ENCODE measurements at places on chromosomes 2 and 18.

DNA sequence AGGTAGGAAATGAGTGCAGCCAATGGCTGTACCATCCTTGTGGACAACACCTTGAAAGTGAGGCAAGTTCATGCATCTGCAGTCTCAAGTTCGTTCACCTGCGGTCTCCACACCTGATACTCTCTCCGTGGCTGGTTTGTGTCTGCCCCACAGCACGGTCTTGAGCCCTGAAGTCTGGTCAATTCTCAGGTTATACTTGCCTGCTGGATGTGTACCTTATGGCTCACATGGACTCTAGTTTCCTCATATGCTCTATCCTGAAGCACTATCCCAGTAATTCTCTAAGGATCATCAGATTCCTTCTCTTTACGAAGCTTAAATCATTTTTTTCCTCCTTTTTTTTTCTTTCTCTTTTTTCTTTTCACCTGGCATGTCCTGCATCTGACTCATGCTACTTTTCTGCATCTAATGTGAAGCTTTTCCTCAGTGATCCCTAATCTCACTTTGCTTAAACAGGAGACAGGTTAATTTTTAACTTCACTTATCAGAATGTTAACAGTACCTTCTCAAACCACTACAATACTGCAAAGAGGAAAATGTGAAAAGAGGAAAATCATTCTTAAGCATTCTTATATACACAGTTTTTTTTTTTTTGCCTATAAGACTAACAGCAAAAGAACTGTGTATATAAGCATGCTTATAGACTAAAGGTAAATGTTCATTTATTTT is 511.2 kb downstream of the SOX11 start:
- no peak for DNase-seq

- DNase-seq, result no peak
Observed at GRCh38 chr2:141528990-141529389, 601.8 kb downstream of the LRP1B start.

DNA sequence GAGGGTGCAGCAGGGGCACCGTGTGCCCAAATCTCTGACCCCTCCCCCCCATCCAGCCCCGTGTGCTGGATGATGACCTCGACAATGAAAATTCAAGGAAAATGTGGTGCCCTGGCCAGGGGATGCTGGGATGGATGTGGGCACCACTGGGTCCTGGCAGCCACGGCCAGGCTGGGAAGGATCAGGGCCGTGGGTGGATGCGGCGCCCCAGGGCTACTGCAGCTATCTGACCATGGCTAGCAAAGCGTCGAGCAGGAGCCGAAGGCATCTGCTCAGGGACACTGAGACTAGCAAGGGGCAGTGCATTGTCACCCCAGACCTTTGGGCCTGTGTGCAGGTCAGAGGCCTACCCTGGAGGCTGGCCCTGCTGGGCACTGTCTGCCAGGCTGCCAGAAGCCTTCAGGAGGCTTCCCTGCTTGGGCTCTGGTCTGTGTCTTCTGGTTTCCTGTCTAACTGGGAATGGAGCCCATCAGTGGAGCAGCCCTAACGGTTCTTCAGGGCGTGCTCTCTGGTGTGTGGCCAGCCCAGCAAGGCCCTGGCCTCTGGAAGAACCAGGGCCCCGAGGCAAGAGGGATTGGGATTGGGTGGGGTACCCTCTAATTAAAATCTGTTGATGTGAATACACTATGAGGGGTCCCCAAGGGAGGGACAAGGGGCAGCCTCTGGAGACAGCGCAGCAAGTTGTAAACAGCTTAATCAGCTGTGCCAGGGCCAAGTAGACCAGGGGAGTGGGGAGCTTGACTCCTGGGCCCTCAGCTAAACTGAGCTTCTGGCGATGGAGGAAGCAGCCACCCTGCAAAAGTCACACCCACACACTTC is 98.0 kb downstream of the STPG4 start:
- no peak for DNase-seq

DNA sequence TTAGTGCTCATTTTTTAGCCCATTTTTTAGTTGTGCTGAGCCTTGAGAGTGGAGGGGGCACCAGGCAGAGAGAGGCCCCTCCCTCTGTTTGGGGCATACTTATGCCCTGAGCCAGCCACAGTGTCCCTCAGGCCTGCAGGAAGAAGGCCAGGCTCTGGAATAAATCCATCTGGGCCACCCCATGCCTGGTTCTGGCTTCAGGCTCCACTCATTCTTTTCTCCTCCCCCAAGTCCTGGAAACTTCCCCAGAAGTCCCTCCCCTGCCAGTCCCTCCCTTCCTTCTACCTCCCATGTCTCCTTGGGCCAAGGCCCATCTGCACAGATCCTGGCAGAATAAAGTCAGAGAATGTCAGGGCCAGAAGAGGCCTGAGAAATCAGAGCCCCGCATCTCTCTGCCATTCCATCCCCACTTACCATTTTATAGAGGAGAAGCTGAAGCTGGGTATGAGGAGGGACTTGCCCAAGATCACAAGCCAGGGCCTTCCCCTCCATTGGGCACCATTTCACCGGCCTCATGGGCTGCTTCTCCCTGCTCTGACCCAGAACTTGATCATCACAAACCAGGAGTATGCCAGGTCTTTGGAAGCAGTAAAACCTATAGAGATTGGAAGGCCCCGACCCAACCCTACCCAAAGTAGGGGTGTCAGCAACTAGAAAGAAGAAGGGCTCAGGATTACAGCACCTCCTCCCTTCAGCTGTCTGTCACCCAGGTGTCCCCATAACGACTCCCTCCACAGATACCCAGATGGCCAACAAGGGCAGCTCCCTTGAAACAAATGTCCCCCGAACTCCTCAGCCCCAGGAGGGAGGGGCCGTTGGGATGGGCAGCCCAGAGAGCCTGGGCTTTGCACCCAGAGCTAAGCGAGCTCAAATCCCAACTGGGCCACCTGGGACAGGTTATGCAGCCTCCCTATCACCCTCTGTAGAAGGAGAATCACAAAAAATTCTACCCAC is 108.4 kb downstream of the POLR1A start:
- no peak for DNase-seq

GRCh38 chr2:134736167-134736880 is 17.5 kb upstream of the TMEM163 start:
- no peak for DNase-seq

GRCh38 chr2:105917226-105917625 is 172.5 kb downstream of the NCK2 start:
- no peak for DNase-seq

DNA sequence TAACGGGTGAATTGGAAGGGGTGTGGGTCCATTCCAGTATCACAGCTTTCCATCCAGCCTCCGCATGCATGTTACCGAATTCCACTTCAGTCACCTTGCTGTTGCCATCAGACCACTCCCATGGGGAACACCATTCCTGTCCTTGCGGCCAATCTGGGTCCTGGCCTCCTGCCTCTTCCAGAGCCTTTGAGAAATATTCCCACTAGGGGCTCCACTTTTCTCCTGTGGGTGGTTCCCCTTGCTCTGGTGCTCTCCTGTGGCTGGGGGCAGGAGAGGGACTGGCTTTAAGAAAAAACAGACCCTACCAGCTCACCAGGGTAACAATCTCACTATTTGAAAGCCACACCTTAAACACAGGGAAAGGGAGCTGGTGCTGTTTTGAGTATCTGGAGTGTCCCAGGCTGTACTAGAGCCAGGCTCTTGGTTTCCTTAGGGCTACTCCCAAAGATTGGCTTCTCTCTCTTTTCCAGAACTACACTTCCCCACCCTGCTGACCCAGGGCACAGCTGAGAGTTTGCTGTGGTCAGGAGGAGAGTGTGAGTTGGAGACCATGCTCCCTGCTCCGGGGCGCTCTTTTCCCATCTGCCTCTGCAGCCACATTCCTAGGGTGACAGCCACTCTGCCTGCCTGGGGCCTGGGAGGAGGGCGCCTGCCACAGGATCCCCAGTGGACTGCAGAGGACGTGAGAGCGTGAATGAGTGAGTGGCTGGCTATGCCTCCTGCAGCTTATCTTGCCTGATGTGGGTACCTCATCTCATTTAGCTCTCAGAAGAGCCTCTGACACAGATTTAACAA is 460.8 kb upstream of the HS6ST1 start:
- DNase-seq, result no peak

DNA sequence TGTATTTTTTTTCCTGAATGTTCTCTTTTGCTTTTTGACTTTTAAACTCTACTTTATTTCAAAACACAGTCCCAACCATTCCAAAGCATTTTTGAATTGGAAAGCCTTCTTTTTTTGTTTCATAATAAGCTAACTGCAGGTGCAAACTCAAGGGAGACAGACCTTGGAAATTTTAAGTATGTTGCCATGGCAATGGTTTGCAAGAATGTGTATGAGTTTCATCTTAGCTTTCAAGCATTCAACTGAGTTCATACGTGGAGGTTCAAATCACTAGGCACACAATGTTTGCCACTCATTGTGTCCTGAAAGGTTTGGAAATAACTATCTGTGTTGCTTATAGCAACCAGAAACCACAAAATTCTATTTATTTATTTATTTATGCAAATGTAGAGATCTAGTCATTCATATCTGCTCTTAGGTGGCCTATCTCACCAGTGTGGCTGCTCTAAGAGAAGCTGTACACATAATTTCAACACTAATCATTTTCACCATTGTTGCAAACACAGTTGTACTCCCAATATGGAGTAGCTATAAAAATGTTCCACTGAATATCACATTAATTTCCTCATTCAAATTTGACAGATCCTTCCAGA is 805.7 kb upstream of the FSHR start:
- no peak for DNase-seq

GRCh38 chr2:146214394-146214929 is 1630.4 kb upstream of the ACVR2A start:
- no peak for DNase-seq

DNA sequence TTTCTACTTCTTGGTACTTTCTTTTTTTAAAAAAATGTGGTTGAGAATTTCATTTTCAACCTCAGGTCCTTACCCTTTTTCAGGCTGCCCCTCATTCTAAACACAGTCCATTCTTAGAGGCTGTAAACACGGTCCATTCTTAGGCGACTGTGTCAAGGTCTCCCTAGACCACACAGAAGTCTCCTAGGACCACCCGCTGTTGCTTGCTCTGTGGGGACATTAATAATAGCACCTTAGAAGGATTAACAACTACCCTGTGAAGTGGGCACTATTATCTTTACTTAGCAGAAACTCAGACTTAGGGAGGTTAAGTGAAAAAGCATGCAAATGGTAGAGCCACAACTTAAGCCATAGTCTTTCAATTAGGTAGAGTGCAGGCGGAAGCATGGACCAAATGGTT is 91.7 kb downstream of the RBMS1 start:
- DNase-seq, result no peak

- DNase-seq, result no peak
Observed at GRCh38 chr18:29157905-29158304, 981.0 kb upstream of the CDH2 start.

DNA sequence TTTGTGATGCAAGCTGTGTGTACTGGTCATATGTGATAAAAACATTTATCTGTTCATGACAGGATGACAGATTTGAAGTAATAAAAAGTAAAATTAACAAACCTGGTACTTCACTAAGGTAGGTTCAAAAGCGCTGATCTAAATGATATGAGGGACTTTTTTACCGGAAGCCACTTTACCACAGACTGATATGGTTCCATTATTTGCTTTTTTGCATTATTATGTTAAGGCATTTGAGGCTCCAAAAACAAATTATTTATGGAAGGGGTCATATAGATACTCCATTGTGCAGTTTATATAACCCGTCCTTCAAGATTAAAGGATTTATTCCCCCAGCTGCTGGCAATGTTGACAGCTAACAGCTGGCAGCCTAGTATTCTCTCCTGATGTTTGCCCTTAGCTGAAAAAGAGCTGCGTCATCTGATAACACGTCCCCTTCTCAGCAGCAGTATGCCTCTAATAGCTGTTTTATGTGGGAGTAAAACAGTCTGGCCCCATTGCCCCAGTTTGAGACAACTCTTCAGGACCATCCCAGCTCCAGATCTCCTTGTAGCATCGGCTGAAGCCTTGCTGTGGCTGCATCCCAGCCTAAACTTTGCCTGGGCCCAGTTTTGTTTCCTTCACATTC is 84.8 kb upstream of the XIRP2 start:
- no peak for DNase-seq

- DNase-seq, result no peak
Observed at GRCh38 chr2:148865512-148865911, 9.5 kb upstream of the KIF5C start.

DNA sequence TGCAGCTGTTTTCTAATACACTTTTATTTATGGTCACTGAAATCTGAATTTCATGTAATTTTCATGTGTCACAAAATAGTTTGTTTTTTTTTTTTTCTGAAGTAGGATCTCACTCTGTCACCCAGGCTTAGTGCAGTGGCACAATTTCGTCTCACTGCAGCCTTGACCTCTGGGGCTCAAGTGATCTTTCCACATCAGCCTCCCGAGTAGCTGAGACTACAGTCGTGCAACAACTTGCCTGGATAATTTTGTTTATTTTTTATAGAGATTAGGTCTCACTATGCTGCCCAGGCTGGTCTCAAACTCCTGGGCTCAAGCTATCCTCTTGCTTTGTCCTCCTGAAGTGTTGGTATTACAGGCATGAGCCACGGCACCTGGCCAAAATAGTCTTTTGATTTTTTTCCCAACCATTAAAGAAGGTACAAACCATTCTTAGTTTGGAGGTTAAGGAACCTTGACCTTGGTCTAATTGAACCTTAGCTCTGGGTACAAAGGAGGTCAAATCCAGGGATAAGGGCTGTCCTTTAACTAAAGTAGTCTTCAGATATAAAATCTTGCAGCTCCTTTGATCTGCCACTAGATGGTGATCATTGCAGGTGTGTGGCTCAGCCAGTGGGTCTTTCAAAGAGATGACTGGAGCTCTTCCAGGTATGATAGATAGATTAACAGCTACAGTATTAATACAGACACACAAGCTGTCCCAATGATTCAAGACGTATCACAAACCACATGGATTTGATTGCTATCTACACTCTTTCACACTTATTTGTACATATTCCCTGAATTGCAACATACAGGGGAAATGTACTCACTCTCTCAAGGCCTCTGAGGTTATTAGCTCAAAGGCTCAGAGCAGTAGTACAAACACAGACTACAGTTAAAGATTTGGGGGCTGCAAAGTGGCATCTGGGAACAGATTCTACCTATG is 4.7 kb upstream of the KRCC1 start:
- no peak for DNase-seq

DNA sequence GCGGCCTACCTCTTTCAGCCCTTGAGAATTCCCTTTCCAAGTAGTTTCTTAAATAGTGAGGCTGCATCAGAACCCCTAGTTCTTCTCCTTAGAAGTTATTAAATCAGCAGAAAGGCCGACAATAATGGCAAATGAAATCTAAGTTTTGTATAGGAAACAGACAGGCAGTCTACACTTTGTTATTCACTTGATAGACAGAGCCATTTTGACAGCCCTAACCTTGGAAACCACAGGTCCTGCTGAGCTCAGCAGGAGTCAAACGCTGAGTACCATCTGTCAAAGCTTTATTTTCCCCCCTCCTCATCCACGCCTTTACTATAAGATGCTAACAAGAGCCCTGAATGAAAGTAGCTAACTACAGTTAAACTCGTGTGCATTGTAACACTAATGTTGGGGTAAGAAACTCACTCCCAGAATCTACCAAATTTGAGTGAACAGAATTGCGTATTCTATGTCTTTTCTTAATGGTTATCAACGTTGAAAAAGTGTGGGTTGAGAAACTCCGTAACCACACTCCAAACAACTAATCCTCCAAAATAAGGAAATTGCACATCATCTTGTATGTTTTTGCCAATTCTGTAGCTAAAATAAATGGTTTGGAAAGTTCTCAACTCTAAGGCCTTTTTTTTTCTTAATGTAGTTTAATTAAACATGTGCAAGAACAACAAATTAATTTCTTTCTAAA is 90.6 kb upstream of the EFEMP1 start:
- DNase-seq, result no peak

GRCh38 chr2:69634196-69634821 is 9.2 kb downstream of the AAK1 start:
- DNase-seq, result no peak
